Spleen (tissue), 13 donors: ENCODE measurements at places on chromosomes 13 and 19. TPM values are rescaled to one million over a fixed set of nuclear protein-coding genes. Genes with fewer than 3 reads are reported as not detected.

ZNF534 gene
- total RNA-seq, result not detected

URAD gene
- not detected for total RNA-seq

JUNB gene
- total RNA-seq, result 189 TPM

ZNF814 gene
- 48.1 TPM for total RNA-seq

OLFM2 gene
- 1.5 TPM for total RNA-seq

RAVER1 gene
- 40.3 TPM for total RNA-seq

WDR88 gene
- not detected for total RNA-seq
